ENCODE measurements at places on chromosomes 4 and X. TPM values are rescaled to one million over a fixed set of nuclear protein-coding genes. Genes with fewer than 3 reads are reported as not detected.
A peak's percentile ranks its signal among the peaks of the same experiment; 100 is the strongest.

Gene SPANXN4
- not detected for total RNA-seq

Gene ERVMER34-1
- total RNA-seq, result 0.58 TPM

GRCh38 chr4:165234766-165235165, 27.4 kb downstream of the KLHL2 start:
- DNase-seq, result no peak

DNA sequence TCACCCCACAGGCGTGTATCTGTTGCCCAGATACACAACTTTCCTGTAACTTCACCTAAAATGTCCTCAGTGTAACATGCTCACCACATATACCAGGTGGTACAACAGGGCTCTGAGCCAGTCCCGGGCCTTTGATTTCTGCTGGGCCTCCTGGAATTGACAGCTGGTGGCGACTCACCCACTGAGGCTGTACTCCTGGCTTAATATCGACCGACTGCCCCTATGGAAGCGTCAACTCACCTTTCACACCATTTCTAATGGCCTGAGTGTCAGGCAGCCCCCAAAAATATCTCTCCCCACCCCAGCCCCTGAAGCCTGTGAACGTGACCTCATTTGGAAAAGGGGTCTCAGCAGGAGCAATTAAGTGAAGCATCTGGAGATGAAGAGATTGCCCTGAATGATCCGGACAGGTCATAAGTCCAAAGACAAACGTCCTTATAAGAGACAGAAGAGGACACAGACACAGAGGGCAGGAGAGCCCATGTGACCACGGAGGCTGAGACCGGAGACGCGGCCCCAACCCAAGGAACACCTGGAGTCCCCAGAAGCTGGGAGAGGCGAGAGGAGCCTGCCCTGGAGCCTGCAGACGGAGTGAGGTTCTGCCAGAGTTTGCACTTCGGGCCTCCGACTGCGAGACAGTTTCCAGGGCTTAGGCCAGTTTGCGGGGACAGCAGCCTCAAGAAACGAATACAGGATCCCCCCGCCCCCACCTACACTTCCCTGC, 12.6 kb upstream of the MXD4 start:
- DNase-seq, result no peak

Gene NAP1L5
- total RNA-seq, result 5.8 TPM

- DNase-seq, result no peak
These were observed 1215.8 kb downstream of the RAPGEF2 start for GRCh38 chr4:160318567-160319220.

GRCh38 chrX:55206162-55206941, 13.8 kb upstream of the PAGE5 start:
- DNase-seq, result no peak

Gene MSMO1
- total RNA-seq, result 41.1 TPM

- peak; percentile 93 for DNase-seq
These were observed at the start of gene CXCL3 for GRCh38 chr4:74038425-74039314. Gene CXCL3, minus strand, starts transcription at chr4:74038689. Its CDS starts 78 bp downstream, at chr4:74038611.

GRCh38 chr4:77072195-77072753, 3.5 kb downstream of the CCNI start:
- DNase-seq, result no peak

DNA sequence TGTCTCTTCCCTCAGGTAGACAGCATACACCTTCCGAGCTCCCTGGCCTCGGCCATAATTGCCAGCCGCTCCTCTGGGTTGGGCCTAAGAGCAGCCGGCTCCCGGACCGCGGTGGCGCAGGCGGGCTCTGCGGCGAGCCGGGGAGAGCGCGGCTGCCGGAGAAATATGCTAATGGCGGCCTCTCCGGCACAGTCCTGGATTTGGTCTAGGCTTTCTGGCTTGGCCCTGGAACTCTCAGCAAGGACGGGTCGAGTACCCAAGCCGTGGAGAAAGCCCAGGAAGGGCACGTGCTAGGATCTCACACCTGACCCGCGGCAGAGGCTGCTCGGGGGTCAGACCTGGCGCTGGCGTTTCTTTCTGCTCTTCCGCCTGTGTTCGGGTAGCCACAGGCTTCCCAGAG, 18.6 kb upstream of the ZIC3 start:
- no peak for DNase-seq

- no peak for DNase-seq
These were observed 6.2 kb downstream of the PRR32 start for GRCh38 chrX:126825566-126826193.

All from mucosa of descending colon (tissue), 3 donors.